ENCODE measurements at places on chromosomes 2 and 18.

GRCh38 chr18:59517446-59518165, 158.5 kb upstream of the LMAN1 start:
- no peaks in the 10 kb centered on the region for H3K4me1 ChIP-seq
- H3K27me3 ChIP-seq: peaks cover 4% of the 10 kb centered on the region
- no peaks in the 10 kb centered on the region for H3K36me3 ChIP-seq
- no peak overlapping the region for H3K27ac ChIP-seq
- DNase-seq: no peak
- H3K4me3 ChIP-seq: no peak overlapping the region

DNA sequence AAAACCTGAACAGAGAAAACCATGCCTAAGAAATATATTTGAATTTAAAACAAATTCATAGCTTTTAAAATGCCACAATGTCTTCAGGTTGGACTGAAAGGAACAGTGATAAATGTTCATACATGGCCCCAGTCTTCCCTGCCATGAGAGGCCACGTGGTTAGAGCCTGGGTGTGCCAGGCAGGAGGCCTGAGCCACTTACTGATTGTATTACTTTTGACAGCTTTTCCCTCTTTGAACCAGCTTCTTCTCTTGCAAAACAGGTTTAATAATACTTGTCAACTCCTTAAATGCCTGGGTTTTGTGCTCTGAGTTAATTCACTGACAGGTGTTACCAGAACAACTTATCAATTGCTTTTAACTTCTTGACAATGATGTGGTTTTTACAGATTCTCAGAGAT, 27.0 kb downstream of the RBKS start:
- no peak overlapping the region for H3K4me3 ChIP-seq
- no peak overlapping the region for H3K27ac ChIP-seq
- H3K27me3 ChIP-seq: peaks cover 9% of the 10 kb centered on the region
- DNase-seq: no peak
- H3K4me1 ChIP-seq: no peaks in the 10 kb centered on the region

- H3K4me3 ChIP-seq: no peak overlapping the region
- H3K36me3 ChIP-seq: peaks cover 10% of the 10 kb centered on the region
- H3K27me3 ChIP-seq: peaks cover 5% of the 10 kb centered on the region
- H3K4me1 ChIP-seq: no peaks in the 10 kb centered on the region
Measured at GRCh38 chr2:204920776-204921175, 375.5 kb downstream of the PARD3B start.

GRCh38 chr2:187429989-187430388, 18.1 kb downstream of the CALCRL start:
- H3K27me3 ChIP-seq: no peaks in the 10 kb centered on the region
- no peak overlapping the region for H3K4me3 ChIP-seq
- no peak for DNase-seq
- no peaks in the 10 kb centered on the region for H3K36me3 ChIP-seq

GRCh38 chr2:44638649-44639048, 276.9 kb downstream of the CAMKMT start:
- H3K4me3 ChIP-seq: no peak overlapping the region
- H3K27me3 ChIP-seq: no peaks in the 10 kb centered on the region
- no peaks in the 10 kb centered on the region for H3K4me1 ChIP-seq
- H3K27ac ChIP-seq: no peak overlapping the region

- H3K27ac ChIP-seq: no peak overlapping the region
- H3K4me1 ChIP-seq: no peaks in the 10 kb centered on the region
- H3K36me3 ChIP-seq: no peaks in the 10 kb centered on the region
- DNase-seq: no peak
- no peak overlapping the region for H3K4me3 ChIP-seq
- H3K27me3 ChIP-seq: peaks cover 5% of the 10 kb centered on the region
Measured at GRCh38 chr2:41928526-41928925, 119.3 kb upstream of the PKDCC start.

DNA sequence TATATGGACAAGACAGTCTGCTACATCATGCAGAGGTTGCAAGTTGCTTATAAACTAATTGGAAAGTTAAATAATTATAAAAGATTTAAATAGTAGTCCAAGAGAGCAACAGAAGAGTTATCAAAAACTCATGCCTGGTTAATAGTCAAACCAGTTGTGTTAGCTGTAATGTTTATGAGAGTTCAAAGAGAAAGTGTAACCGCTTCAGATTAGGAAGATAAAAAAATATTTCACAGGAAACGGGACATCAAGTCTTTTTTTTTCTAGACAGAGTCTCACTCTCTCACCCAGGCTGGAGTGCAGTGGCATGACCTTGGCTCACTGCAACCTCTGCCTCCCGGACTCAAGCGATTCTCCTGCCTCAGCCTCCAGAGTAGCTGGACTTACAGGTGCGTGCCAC, 34.6 kb upstream of the RNF125 start:
- H3K27me3 ChIP-seq: peaks cover 4% of the 10 kb centered on the region
- H3K27ac ChIP-seq: no peak overlapping the region
- H3K4me3 ChIP-seq: no peak overlapping the region

DNA sequence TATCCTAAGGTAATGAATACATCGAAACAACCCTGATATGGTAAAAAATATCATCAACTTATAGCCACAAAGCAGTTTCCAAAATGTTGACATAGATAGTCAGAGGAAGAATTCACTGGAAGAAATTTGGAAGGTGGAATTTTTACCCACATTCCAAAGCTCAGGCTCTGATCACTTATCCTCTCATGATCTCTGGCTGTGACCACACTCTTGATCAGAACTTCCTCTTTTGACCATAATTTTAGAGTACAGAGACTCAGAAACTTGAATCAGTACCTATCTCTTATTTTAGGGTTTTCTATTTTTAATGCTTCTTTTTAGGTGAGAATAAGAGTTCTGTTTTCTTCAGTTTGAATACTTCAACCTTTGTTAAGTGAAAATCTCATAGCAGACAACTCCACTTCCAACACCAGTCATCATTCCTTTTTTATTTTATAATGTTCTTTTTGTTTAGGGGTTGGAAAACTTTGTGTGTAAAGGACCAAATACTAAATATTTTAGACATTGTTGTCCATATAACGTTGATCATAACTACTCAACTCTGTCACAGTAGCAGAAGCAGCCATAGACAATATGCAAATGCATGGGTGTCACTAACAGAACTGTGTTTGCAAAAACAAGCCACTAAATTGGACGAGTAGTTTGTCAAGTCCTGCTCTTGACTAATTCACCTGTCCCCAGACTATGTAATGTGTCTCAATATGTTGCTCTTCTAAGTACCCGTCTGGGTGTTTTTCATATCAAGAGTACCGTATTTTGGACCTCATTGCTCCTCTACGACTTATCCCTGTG, 891.6 kb upstream of the CRIM1 start:
- no peak overlapping the region for H3K4me3 ChIP-seq
- no peak overlapping the region for H3K27ac ChIP-seq
- H3K4me1 ChIP-seq: no peaks in the 10 kb centered on the region
- no peaks in the 10 kb centered on the region for H3K36me3 ChIP-seq

GRCh38 chr2:15825276-15825980, 114.9 kb upstream of the MYCN start:
- DNase-seq: no peak
- H3K27me3 ChIP-seq: no peaks in the 10 kb centered on the region
- no peak overlapping the region for H3K27ac ChIP-seq

DNA sequence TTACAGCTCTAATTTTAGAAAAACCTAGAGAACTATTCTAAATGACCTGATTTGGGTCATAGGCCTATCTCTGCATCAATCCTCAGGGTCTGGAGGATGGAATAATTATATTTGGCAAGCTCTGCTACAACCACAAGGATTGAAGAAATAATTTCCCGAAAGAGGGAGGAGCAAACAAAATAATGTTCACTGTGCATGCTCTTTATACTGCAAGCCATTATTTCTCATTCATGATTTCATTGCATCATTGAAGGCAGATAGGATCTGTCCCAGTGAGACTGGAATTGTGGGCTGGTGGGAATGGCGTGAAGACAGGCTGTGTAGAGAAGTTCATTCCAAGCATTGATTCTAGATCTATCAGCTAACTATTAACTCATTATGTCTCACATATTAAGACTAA, 12.7 kb upstream of the MAPRE2 start:
- H3K4me3 ChIP-seq: no peak overlapping the region
- H3K27me3 ChIP-seq: no peaks in the 10 kb centered on the region
- DNase-seq: no peak
- H3K36me3 ChIP-seq: peaks cover 4% of the 10 kb centered on the region
- peaks cover 54% of the 10 kb centered on the region for H3K4me1 ChIP-seq

DNA sequence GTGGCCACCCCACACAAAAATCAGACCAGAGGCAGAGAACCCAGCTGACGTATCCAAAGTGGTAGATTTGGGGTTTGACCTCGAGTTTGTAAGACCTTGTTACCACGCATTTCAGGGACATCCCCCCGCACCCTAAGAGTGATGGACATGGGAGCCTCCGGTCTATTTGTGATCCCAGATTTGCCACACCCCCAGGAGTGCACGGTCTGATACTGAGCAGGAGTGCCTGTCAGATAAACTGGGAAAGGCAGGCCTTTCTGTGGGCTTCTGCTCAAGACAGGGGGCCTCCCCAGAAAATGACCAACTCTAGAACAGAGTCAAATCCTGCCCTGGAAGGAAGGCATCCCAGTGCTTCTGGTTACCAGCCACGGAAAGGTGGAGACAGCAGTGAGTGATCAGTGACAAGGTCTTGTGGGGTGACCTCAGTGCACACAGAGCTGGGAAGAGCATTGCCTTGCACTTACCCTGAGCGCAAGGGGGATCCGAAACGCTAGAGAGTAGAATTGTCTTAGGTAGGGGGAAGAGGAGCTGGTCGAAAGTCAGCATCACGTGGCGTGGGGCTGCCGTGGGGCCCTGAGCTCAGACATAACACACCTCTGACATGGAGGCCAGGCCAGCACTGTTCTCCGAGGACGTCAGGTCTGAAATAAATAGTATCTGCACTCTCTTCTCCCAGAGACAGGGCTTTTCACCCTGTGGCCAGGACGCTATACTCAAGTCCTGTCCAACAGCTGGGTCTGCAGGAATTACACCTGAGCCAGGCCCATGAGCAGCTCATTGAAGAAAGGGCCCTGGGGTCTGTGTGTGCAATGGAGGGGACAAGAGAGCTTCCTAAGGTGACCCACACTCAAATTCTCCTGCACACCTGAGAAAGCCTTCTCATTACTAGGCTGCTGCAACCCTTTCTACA, 242.4 kb upstream of the SALL3 start:
- H3K4me1 ChIP-seq: no peaks in the 10 kb centered on the region
- H3K4me3 ChIP-seq: no peak overlapping the region
- no peaks in the 10 kb centered on the region for H3K36me3 ChIP-seq
- no peak overlapping the region for H3K27ac ChIP-seq
- no peak for DNase-seq

GRCh38 chr2:195445639-195446038, 211.4 kb upstream of the SLC39A10 start:
- peaks cover 2% of the 10 kb centered on the region for H3K4me1 ChIP-seq
- no peak overlapping the region for H3K27ac ChIP-seq
- no peaks in the 10 kb centered on the region for H3K27me3 ChIP-seq
- H3K4me3 ChIP-seq: no peak overlapping the region

GRCh38 chr2:27929916-27930486, 39.5 kb downstream of the BABAM2 start:
- H3K4me1 ChIP-seq: peaks cover 3% of the 10 kb centered on the region
- no peak overlapping the region for H3K4me3 ChIP-seq
- no peak for DNase-seq
- H3K27ac ChIP-seq: no peak overlapping the region
